ENCODE measurements at places on chromosomes 5 and 9.

DNA sequence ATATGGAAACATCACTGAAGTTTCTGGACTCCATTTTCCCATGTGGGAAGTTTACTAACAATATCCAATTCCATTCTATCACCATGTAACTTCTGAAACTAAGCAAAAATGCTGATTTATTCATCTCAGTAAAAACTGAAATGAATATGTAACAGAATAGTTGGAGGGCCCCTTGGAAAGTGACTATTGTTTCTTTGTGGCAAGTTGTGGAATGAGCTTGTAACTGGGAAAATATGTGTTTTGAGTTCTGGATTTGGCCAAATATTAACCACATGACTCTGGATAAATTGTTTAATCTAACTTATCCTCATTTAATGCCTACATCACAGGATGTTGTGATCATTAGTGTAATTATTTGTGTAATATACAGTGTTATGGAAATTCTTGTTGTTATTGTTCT, 619.3 kb downstream of the TLE4 start:
- DNase-seq: no peak

DNA sequence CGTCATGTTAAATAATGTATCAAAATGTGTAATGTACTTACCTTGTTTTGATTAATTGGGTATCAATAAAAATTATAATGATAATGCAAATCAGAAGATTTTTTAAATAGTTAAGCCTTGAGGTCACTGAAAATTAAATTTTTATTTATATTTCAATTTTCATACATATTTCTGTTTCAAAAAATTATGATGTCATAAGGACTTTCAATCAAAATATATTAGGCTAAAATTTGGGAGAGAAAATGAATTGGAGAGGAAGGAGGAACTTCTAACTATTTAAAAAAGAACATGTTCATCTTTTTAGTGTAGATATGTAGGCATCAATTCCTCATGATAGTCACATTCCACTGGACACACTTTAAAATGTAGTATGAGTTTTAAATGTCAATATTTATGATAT, 29.1 kb upstream of the ERAP1 start:
- DNase-seq: no peak

DNA sequence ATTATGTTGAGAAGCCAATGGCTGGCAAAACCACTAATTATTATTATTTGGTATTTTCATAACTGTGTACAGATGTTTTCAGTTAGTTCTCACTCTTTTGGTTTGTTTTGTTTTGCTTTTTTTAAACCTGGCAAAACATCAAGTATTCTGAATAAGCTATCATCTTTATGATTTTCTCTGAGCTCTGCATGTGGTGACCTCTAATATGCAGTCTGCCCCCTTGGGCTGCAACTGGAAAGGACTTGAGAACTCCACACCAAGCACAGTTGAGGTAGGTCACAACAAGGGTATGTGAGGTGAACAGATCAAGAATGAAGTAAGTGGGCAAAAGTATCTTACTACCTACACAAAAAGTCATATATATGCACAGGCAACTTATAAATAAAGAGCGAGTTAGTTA, 202.2 kb downstream of the NFIB start:
- DNase-seq: no peak

- peak; percentile 81 for DNase-seq
Observed at GRCh38 chr9:136283291-136284235, 20.3 kb downstream of the CCDC187 start.

DNA sequence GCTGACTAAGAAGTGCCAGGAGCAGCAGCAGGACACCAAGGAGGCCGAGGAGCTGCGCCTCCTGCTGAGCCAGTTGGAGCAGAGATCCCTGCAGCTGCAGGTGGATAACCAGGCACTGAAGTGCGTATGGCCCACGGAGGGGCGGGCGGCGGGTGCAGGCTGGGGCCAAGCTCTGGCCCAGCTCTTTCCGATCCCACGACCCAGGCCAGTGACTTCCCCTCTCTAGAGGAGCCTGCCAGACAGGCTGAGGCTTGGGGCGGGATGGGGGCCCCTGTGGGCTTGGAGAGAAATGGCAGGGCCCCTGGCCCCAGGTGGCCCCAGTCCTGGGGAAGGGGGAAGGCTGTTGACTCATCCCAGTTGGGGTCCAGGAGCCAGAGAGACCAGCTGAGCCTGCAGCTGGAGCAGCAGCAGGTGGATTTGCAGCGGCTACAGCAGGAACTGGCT, 3.6 kb downstream of the PTRH1 start:
- DNase-seq: no peak

- DNase-seq: no peak
Observed at GRCh38 chr9:93964685-93965084, 9.5 kb upstream of the BARX1 start.

GRCh38 chr9:136901516-136902258, 15.4 kb downstream of the TRAF2 start:
- DNase-seq: peak; percentile 84

- DNase-seq: no peak
Observed at GRCh38 chr5:6623941-6624340, 8.9 kb downstream of the NSUN2 start.

DNA sequence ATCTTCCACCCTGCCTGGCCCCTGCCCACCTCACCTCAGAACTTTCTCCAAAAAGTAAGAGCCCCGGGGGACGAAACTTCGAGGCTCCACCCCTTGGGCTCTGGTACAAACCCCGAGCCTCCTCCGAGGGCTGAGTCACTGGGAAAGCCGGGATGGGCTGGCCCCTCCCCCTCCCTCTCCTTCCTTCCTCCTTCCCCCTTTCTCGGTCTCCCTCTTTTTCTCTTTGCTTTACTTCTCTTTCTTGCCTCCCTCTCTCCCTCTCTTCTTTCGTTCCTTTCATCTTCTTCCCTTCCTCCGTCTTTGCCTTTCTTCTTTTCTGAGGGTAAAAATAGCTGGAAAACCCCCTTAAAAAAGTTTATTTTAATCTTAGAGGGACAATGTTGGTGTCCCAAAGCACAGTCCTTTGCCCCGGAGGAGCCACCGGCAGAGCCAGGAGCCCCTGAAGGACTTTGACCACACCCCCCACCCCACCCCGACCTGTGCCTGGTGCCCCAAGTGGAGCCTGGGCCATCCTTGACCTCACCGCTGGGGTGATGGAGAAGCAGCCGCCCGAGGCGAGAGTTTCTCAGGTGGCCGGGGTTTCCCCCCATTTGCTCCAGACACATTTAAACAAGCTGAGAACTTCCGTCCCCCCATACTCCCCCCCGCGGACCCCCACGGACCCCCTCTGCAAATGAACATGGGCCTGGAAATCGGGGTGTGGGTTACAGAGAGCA, 5.7 kb upstream of the NOTCH1 start:
- DNase-seq: no peak

GRCh38 chr5:59282726-59283125, 610.8 kb downstream of the PDE4D start:
- DNase-seq: no peak

GRCh38 chr9:6702707-6703106, 55.1 kb upstream of the KDM4C start:
- DNase-seq: no peak

DNA sequence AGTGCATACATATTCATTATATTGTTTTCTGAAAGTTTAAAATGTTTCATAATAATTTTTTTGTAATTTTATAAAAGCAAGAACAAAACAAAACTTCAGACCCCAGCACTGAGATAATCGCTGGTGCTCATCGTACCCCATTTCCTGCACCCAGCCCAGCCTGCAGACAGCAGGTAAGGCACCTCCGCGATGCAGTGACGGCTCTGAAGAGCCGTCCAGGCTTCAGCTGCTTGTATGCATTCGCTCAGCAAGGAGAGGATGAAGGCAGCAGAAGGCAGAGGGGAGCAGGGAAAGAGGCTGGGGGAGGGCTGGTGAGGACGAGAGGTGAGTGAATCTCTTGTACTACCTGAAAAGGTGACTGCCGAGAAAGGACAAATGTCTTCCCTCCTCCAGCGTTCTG, 153.5 kb downstream of the TTLL11 start:
- DNase-seq: no peak

DNA sequence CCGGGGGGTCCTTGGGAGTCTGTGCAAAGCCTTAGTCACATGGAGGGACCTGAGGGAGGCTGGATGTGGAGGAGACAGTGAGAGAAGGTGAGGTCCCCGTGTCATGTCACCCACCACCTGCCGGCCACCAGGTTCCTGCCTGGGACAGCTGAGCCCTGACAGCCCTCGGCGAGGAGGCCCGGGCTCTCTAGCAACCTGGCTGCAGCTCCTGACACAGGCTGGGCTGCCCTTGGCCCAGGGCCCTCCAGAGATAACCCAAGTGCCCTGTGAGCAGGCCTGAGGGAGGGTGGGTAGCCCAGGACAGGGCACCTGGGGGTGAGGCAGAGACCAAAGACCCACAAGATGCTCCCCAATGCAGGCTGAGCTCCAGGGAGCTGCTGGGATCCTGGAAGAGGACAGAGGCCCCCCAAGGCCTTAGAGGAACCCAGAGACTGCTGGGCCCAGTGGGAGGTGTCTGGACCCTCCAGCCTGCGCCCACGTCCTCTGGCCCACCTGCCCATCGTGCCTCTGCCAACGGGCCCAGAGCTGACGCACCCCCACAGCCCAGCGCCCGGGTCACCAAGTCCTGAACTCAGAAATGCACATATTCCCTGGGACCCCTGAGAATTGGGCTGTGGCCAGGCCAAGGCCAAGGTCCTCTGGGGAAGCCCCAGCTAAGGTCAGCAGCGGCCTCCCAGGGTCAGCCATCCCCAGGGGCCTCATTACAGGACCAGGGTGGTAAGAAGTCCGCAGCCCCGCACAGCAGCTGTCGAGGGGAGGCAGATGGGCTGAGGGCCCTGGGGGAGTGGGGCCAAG, 8.8 kb upstream of the PTGDS start:
- DNase-seq: no peak

GRCh38 chr9:113501129-113501686, 37.7 kb downstream of the RGS3 start:
- no peak for DNase-seq

GRCh38 chr5:69368458-69369339, 621 bp downstream of the AK6 start:
- DNase-seq: no peak

- no peak for DNase-seq
Observed at GRCh38 chr9:121862371-121863332, 211.2 kb downstream of the DAB2IP start.

- peak; percentile 87 for DNase-seq
Observed at GRCh38 chr5:172716796-172717313, 54.1 kb downstream of the DUSP1 start.

DNA sequence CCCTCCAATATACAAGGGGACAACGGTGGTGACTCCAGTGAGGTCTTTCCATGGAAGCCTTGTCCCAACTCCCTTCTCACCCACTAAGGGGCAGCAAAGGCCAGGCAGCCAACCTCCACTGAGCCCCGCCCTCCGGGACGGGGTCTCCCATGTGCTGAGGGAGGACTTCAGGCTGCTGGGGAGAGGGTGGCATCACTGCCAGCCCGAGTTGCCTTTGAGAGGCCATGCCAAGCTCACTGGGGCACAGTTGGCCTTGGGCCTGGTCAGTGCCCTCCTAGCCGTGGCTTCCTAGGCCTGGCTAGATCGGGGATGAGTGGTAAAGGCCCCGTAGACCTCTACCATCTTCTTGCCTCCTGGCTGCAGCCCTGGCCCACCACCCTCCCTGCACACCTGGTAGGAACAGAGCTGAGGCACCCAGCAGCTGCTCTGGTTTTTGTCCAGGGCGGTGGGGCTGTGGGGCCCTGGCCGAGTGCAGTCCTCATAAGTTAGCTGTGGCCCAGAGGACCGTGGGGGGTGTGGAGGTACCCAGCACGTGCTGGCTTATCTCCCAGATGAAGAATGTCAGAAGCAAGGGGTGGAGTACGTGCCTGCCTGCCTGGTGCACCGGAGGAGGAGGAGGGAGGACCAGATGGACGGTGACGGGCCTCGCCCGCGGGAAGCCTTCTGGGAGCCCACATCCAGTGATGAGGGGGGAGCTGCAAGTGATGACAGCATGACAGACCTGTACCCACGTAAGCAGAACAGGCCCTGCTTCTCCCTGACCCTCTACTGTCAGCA, 3.2 kb downstream of the SURF2 start:
- no peak for DNase-seq

GRCh38 chr9:9942764-9943424, 669.9 kb downstream of the PTPRD start:
- peak; percentile 55 for DNase-seq

- peak; percentile 68 for DNase-seq
Observed at GRCh38 chr5:143182901-143183820, 220.3 kb downstream of the NR3C1 start.

DNA sequence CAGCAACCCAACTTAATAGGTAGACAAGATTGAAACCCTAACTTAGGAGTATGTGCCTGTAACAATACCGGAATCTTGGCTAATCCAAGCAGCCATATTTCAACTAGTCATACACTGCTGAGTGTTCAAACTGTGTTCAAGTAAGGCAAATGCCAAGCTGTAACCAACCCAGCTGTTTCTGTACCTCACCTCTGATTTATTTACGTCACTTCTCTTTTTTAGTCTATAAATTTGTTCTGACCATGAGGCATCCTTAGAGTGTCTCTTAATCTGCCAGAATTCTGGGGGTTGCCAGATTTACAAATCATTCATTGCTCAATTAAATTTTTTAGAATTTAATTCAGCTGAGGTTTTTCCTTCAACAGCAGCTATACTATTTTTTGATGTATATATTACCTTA, 723.2 kb downstream of the CDH18 start:
- no peak for DNase-seq

DNA sequence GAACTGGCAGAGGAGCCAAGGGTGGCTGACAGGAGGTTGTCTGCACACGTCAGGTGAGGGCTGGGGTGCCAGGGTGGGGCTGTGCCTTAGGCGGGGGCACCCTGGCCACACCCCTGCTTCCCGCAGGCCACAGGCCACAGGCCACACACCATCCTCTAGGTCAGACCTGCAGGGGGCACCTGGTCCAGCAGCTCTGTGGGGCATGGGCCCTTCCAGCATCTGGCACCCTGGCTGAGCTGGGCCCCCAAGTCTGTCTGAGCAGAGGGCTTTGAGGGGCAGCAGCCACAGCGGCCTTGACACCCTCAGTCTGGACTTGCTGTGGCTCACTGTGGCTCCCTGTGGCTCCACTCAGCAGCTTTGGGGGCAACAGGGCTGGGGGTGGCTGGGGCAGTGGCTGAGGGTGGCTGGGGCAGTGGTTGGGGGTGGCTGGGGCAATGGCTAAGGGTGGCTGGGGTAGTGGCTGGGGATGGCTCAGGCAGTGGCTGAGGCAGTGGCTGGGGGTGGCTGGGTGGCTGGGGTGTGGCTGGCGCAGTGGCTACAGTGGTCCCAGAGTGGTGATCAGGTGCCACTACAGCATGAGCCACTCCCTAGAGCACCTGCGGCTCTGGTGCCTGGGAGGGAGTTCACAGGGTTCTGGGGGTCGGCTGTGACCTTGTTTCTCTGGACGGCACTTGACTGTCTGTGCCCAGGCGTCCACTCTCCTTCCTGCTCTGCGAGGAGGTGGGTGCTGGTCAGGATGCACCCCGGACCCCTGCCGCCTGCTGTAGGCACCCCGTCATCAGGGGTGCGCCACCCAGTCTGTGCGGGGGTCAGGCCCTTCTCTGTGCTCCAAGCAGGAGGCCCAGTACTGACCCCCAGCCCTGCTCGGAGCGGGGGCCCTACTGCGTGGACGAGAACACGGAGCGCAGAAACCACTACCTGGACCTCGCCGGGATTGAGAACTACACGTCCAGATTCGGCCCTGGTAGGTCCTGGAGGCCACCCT, 27.1 kb downstream of the NKD2 start:
- DNase-seq: no peak
